AG10803 (cell line): ENCODE measurements at places on chromosomes 3 and 15.

- no peak for DNase-seq
Measured at GRCh38 chr15:82919231-82919886, 33.2 kb downstream of the HOMER2 start.

DNA sequence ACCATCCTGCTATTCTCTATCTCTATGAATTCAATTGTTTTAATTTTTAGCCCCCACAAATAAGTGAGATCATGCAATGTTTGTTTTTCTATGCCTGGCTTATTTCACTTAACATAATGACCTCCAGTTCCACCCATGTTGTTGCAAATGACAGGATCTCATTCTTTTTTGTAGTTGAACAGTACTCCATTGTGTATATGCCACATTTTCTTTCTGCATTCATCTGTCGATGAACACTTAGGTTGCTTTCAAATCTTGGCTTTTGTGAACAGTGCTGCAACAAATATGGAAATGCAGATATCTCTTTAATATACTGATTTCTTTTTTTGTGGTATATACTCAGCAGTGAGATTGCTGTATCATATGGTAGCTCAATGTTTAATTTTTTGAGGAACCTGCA, 58.7 kb downstream of the RETNLB start:
- DNase-seq = no peak

GRCh38 chr3:114857299-114857701, 289.8 kb downstream of the ZBTB20 start:
- no peak for DNase-seq

DNA sequence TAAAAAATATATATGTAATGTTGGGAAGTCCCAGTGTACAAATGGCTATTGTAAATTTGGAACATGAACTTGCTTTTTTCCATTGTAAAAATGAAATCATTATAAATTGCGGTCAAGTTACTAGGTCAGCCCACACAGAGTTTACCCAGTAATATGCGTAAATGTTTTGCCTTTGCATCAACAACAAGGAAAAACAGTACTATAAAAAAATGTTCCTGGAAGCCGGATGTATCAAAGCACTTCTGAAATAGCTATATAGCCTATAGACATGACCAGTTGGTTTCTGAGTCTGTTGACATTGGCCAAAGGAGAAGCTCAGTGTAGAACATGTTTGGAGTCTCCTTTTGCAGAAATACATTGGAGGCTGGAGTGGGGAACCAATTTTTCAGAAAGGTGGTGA, 23.2 kb downstream of the CTNNB1 start:
- no peak for DNase-seq

- DNase-seq = peak; percentile 14
Measured at GRCh38 chr15:82870727-82871320, 61.4 kb downstream of the WHAMM start.

- no peak for DNase-seq
Measured at GRCh38 chr3:153445817-153446216, 283.8 kb downstream of the RAP2B start.

- DNase-seq = no peak
Measured at GRCh38 chr3:94654096-94654495, 591.2 kb downstream of the NSUN3 start.

GRCh38 chr15:45634432-45635190, at the start of gene SQOR:
Gene SQOR (plus strand): TSS chr15:45635029. CDS start chr15:45658924, 23,895 bp downstream.
- peak; percentile 70 for DNase-seq

DNA sequence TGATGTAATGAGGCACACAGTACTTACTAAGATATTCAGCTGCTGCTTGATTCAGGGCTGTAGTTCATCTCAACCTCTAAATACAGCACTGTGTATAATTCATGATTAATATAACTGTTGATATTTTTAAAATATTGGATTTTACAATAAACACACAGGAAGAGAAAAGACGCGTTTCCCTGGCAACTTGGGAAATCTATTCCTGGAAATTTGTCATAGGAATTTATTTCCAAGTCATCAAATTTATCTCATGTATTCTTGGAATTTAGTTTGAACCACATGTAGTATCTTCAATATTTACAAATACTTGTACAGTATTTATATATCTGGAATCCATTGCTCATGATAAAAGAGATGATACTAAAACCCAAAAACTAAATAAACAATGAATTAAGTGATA, 30.6 kb downstream of the EPHA3 start:
- DNase-seq = no peak

GRCh38 chr15:85048430-85048829, 66.8 kb downstream of the PDE8A start:
- DNase-seq = peak; percentile 13

DNA sequence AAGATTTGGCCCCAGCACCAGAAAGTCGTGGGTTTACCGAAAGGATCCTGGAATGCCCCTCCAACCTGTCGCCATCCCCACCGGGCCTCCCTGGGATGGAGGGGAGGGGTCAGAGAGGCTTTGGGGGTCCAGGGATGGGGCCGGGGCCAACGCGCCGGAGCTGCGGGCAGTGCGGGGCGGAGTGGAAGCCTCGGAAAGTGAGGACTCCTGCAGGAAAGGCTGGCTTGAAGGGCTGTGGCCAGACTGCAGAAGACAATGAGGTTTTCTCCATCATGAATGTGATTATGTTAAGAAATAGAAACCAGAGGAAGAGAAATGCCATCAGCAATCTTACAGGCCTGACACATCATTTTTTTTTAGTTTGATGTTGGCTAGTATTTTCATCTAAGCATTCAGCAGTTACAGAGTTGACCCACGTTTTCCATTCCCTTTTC, 738 bp downstream of the YEATS2 start:
- peak; percentile 43 for DNase-seq

DNA sequence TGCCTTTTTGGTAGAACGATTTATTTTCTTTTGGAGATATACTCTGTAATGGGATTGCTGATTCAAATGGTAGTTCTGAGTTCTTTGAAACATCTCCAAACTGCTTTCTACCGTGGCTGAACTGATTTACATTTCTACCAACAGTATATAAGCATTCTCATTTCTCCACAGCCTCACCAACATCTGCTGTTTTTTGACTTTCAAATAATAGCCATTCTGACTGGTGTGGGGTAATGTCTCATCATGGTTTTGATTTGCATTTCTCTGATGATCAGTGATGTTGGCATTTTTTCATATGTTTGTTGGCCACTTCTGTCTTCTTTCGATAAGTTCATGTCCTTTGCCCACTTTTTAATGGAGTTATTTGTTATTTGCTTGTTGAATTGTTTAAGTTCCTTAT, 154.0 kb downstream of the ABHD5 start:
- DNase-seq = no peak

GRCh38 chr3:99524559-99524958, 113.8 kb upstream of the COL8A1 start:
- DNase-seq = no peak

- DNase-seq = no peak
Measured at GRCh38 chr15:68365140-68365745, 66.7 kb downstream of the ITGA11 start.

DNA sequence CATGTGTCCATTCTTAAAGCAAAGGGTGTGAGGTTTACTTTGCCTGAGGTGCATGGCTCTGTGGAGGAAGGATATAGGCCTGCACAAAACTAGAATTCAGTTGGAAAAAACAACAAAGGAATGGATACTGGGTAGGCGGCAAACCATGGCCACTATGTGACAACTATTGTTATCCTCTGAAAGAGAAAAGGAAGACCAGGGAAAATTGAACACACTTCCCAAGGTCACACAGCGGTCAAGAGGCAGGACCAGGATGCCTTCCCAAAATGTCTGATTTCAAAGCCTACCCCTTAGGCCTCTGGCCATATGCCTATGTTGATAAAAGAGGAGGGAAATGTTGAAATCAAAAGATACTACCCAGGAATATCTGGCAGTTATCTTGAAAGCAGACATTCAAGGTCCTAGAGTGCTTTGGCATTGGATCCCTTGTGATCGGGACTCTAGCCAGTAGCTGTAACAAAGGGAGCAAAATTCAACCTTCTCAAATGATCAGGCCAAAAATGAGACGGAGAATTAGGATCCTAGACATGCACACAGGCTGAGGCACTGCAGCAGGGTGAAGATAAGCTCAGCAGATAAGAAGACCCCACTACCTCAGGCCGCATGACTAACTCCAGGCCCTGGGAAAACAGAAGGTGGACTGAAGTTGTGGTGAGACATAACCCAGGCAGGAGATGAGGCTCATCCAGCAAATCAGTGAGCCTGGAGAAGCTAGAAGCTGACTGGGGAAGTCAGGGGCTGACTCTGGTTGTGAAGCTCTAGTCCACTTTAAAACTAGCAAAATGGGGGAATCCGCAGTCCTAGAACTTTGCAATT, 292.2 kb downstream of the NEK10 start:
- DNase-seq = no peak

- DNase-seq = no peak
Measured at GRCh38 chr3:11634081-11634635, 9.6 kb downstream of the VGLL4 start.

GRCh38 chr15:58182460-58183163, 44.4 kb downstream of the AQP9 start:
- peak; percentile 40 for DNase-seq

GRCh38 chr15:58522865-58523264, 91.1 kb downstream of the LIPC start:
- DNase-seq = no peak

GRCh38 chr15:66145726-66146182, 107.8 kb downstream of the MEGF11 start:
- peak; percentile 6 for DNase-seq

DNA sequence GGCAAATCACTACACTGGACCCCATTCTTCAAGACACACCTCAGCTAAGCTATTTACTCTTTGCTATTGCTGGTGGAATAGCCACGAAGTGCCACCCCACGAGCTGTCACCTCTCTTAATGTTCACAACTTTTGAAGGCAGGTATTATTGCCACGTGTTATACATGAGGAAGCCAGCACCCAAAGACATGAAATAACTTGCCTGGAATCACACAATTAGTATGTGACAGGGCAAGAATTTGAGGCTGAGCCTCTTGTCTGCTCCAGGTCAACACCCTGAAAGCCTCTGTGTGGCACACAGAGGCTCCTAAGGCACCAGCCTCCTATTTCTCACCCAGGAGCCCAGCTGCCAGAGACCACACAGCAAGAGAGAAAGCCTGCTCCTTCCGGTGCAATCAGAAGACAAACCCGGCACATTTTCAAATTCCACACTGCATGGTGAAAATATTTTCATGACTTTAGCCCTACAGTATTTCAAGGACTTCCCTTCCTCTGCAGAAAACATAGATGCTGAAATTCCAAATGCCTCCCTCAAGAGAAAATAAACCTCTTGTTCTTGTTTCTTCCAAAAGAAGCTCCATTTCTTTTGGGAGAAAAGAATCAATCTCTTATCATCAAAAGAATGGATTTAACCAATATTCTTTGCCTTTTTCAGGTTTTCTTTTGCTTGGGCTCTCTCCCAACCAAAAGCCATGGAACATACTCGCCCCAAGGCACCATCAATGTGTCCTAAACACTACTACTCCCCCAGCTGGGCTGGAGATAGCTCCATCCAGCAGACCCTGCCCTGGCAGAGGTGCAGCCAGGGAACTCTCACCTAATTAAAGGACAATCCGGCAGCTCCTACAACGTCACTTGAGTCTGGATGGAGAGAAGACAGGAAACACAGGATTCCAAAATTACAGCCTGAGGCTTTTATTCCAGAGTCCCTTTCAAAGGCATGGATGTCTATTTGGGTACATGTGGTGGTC, 84.7 kb upstream of the THBS1 start:
- DNase-seq = peak; percentile 90

DNA sequence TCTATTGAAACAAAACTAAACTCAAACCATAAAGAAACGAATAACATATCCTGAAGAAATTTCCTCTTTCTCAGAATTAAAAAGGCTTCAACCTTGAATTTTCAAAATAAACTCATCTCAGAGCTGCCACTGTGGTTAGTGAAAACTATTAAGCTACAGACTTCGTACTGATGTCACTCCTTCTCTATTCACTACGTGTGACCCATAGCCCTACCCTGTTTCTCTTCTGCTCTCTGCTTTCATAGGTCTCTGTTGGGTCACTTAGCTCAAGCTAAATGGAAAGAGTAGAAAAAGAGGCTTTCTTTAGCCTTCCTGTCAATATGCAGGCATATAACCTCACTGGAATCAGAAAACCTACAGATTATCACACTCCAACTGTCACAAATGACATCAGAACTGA, 126.6 kb upstream of the MME start:
- DNase-seq = no peak

DNA sequence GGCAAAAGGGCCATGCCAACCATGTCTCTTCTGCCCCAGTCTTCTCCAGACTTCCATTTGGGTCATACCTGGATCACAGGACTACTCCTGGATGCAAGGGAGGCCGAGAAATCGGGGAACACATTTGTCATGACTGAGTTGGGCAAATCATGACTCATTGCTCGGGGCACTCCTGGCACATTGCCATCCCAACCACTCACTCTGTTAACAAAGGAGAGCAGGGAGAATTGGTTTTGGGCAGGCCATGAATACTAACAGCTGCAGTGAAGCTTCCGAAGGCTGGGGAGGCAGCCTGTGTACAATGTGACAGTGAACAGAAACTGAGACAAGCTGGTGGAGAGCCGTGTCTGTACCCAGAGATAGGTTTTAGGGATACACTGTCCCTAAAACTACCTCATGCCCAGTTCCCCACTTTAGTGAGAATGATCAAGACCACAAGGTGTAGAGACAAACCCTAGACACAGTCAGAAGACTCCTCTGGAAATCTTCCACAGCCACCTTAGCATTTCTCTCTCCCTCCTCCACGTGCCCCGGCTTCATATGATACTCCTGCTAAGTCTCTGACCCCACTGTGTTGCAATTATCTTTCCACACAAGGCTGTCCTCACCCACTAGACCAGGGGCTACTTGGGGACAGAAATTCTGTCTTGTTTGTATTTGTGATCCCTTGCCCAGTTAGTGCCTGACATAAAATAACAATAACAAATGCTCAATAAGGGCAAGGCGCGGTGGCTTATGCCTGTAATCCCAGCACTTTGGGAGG, 10.5 kb upstream of the BUB1B start:
- DNase-seq = peak; percentile 31

- peak; percentile 56 for DNase-seq
Measured at GRCh38 chr15:63044645-63045464, 2.3 kb downstream of the TPM1 start.

DNA sequence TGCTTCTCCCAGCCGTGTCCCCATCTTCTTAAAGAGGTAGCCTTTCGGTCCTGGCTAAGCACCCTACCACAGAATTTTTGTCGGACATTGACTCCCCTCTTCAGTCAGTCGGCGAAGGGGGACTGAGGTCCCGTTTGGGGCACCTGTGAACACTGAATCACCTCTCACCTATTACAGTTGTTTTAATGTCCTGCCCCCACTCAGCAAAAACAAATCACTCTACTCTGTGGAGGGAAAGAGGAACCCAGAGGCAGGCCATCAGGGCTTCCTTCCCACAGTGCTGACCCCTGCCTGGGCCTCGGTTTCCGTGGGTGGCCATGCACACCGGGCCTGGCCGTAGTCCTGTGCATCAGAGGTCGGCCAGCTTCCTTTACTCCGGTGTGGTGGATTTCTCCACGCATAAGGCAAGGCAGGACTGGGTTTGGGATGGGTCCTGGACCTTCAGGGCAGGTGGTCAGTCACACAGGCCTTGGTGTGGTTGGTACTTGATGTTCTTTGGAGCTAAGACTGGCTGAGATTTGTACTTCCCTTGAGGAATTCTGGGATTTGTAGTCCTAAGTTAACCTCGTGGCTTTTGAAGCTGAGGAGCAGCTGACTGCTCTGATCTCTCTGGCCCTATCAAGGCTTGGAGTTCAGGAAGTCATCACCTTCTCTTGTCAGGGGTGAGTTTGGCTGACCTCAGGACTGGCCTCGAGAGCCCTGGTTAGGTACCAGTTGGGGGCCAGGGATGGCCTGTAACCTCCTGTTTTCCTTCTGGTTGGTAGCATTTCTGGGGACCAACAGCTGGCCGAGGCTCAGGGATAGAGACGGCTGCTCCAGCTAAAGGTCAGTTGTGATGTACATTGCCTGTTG, 627 bp upstream of the FAM131A start:
- DNase-seq = peak; percentile 70

GRCh38 chr3:186283096-186283495, 78.9 kb downstream of the DGKG start:
- no peak for DNase-seq
